ENCODE measurements at places on chromosomes 13 and 19.

DNA sequence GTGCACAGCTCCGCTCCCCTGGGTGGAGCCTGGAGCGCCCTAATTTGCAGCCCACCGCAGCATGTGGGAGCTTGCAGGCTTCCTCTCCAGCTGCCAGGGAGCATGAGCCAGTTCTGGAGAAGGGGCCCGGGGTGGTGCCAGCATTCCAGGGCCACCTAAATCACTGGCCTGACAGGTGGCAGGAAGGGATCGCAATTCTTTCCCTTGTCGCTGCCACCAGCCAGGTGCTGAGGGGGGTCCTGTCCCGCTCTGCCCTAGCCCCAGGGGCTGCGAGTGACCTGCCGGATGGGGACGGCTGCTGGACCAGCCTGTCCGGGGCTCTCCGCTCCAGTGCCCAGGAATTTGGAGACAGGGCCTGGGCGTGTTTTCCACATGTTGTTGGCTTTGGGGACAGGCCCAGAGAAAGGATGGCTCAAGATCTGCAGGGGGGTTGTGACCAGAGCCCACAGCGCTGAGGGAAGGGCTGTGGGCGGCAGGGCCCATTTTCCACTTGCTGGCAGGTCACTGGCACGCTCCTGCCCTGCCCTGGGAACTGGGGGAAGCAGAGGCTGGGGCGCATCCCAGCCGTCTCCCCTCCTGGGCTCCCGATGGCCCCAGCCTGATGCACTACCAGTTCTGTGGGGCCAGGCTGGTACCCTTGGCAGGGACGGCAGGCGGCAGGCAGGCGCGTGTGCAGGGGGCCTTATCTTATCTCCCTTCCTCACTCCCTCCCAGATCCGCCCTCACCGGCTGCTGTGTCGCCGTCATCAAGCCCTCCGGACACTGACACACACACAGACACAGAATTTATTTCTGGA is 9.5 kb downstream of the NDUFA11 start:
- peak; percentile 71 for DNase-seq

DNA sequence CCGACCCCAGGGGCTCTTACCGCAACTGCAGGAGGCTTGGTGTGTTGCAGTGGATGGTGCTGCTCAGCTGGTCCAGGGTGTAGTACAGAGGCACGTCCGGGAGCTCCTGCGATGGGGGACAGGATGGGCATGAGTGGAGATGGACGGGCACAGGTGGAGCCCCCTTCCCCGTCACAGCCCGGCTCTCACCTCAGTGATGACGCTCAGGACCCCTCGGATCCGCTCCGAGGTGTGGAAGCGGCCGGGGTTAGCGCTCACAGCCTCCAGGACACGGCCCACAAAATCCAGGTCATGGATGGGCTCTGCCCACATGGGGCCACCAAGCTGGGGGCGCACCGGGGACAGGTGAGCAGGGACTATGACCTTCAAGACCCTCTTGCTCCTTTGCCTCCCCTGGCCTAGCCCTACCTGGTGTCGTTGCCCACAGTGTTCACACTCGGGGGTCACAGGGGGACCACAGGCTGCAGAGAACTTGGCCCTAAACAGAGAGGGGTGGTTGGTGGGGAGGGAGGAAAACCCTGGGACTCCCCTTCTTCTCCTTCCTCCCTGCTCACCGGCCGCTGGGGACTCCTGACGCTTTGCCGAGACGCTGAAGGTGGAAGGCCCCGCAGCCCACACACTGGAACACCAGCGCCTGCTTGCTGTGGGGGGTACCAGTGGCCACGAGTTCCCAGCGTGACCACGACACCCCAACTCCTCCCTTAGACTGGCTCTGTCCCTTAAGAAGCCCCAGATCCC is 6.9 kb upstream of the LYL1 start:
- no peak for DNase-seq

DNA sequence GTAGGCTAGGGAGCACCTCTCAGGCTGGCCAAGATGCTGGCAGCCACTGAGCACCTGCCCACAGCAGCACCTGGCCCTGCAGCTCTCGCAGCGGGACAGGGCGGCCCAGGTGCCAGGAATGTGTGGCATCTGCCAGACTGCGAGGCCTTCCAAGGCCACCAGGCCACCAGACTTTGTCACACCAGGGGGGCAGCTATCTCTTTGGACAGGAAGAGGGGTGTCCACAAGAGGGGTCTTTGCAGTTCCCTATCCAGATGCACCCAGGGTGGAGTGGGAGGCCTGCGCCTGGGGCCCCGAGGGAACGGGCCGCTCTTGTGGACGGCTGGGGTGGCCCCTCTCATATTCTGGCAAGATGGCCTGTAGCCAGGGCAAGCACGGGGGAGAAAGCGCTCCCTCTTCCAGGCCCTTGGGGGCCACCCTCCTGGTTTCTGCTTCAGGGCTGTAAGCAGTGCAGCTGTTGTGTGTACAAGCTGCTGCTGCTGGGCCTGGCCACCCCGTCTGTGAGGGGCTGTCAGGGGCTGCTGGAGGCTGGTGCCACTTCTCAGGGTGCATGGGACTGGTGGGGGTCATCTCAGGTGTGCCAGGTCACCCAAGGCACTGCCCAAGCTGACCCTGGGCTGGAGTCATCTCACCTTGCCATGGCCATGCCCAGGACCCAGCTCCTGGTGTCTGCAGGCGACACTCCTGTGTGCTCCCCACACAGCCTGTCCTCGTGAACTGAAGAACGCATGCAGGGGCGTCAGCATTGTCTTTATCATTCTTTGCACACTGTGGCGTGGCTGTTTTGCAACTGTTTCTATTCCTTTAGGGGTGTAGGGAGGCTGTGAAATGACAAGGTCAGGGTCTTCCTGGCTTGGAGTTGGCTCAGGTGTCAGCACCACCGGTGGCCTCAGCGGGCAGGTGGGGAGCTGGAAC is 1.8 kb downstream of the TEX29 start:
- no peak for DNase-seq

DNA sequence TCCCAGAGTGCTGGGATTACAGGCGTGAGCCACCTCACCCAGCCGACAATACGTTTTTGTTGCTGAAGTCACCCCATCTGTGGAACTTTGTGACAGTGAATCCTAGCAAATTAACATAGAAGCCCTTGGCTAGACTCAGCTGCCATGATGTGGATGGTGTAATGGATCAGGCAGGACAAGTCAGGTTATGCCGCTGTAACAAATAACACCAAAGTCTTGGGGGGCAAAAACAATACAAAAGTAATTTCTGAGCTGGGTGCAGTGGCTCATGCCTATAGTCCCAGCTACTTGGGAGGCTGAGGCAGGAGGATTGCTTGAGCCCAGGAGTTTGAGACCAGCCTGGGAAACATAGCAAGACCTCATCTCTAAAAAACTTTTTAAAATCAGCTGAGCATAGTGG is 29.3 kb downstream of the PNPLA6 start:
- DNase-seq = no peak

GRCh38 chr19:47573071-47574026 is at the start of gene ZNF541:
TSS of gene ZNF541 (minus strand) at chr19:47573148. CDS start at chr19:47555856, 17,292 bp downstream.
- DNase-seq = peak; percentile 80

DNA sequence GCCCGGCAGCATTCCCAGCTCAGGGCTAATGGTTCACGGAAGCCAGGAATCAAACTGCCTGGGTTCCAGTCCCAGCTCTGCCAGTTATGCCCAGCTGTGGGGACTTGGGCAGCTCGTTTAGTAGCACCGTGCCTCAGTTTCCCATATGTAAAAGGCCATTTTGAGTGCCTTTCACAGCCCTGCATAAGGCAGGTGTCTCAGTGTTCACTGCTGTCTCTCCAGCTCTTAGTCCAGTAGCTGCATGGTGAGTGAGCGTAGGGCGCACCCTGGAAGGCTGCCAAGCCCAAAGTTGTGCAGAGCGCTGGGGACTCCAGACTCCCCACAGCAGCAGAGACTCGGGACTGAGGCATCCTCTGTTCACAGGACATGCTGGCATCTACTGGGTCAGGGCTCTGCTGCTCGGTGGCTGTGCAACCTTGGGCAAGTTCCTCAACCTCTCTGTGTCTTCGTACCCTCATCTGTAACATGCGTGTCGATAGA is 5.5 kb downstream of the RPL28 start:
- no peak for DNase-seq

DNA sequence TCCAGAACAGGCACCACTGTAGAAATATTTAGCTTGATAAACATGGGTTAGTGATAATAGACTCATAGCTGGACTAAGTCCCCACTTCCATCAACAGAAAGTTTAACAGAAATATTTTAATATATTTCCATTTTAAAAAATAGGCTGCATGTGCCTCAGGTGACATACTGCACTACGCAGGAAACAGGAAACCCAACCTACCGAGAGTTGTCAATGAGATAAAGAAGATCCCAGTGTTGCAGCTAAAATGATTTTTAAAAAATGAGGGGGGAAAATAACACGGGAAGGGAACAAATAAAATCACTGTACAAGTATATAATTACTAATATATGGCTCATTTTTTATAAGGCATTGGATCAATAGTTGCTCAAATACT is 154.8 kb downstream of the TBC1D4 start:
- DNase-seq = no peak

Data from cardiac muscle cell (in vitro differentiated cells and primary cell).